Fibroblast of skin of right biceps (primary cell): ENCODE measurements at places on chromosomes 1 and 21.

DNA sequence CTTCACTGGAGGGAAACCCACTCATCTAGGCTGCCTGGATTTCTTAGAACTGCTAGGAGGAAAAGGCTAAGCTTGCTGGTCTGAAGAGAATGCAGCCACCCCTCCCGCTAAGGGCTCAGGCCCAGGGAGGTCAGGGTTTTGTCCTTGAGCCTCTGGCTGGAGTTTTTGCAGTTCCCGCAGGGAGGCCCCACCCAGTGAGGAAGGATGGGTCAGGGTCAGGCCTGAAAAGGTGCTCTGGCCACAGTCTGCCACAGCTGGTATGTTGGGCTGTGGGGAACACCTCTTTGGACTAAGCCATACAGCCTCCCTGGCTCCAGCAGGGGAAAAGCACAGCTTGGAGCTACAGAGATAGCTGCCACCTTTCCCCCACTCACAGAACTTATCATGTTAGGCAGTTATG is 71.4 kb upstream of the PAPPA2 start:
- no peak for DNase-seq

- DNase-seq = no peak
Observed at GRCh38 chr1:4422504-4423289, 231.7 kb upstream of the AJAP1 start.

DNA sequence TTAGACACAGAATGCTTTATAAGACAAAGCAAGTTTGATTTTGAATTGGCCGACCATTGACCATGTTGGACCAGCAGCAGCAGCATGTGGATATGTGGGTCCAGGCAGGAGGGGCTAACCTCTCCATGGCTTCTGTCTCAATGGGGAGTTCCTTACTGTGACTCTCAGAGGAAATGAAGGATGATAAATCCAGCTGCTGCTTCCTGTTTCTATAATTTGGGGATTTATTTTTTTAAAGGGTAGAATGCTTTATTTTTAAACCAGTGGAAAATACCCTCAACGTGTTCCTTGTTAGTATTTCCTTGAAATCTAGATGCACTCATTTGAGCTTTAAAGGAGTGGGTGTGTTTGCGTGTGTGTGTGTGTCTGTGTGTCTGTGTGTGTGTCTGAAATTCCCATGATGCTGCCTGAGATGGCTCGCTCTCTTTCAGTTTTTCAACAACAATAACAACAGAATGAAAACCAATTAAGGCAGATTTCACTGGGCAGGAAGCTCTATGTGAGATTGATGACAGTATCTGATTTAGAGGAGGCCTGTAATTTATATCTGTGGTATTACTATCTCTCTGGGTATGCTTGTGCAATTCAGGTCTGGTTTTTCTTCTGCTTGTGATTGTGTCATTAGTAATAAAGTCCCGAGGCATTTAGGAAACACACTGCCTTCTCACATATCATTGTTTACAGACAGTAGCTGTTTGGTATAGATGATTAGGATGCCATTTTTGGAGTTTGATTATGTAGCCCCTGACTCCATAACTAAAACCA is 86.1 kb upstream of the ZNF326 start:
- DNase-seq = peak; percentile 86

GRCh38 chr1:66831529-66832239 is 30.6 kb upstream of the INSL5 start:
- DNase-seq = peak; percentile 16

DNA sequence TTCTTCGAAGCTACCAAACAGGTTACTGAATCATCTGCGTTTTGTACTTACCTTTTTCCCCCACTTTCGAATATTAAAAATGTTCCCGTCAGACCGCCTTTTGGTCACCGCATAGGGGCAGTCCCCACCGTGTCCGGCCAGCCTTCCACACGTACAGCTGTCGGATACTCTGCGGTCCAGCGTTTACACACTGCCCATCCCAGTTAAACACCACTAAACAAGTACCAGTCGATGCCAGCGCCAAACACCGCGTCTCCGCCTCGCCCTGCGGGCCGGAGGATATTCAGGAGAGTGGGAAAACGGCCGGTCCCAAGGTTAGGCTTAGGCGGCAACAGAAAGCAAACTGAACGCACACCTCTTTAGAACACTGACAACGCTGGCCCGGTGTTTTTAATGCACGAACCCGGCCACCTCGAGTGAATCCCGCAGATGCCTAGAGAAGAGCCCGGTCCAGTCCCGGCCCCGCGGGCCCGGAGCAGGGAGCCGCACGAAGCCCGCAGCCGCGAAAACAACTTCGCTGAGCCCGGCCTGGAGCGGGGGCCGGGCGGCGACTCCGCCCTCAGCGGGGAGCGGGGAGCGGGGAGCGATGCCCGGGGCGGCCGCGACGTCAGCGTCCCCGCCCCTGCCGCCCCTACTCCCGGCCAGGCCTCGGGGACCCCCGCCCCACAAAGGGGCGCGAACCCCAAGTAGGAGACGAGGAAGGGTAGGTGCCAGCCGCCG is 730 bp upstream of the PHF13 start:
- no peak for DNase-seq

GRCh38 chr1:234582186-234582585 is 27.8 kb downstream of the IRF2BP2 start:
- DNase-seq = no peak

GRCh38 chr1:153742411-153743142 is 14.7 kb downstream of the INTS3 start:
- DNase-seq = peak; percentile 57

DNA sequence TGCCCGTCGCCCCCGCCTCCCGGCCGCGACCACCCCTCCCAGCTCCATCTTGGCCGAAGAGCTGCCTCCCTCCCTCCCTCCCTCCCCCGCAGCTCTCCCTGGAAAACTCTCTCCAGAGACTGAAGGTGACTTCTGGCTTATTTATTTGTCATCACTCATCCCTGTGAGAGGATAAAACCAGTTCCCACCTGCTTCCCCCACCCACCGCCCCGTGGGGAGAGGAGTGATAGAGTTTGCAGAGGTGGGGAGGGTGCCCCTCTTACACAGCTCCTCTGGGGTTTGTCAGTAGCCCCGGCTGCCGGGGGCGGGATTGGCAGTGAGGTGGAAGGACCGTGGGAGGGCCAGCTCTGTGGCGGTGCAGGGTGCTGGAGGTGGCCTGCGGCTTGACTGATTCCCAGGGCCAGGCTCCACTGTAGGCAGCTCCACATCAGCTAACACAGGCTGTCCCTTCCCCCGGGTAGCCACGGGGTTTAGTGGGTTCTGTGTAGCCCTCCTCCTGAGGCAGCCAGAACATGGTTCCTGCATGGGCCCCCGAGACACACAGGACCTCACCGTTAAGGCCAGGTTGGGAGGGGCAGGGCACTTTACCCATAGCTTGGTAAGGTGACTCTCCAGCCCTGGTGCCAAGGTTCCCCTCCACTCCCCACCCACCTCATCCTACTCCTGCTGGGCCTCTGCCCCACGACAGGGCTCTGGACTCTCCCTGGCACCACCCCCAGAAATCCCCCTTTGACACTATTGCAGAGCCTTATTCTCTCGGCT is 62.2 kb downstream of the ELK4 start:
- DNase-seq = no peak

- peak; percentile 23 for DNase-seq
Observed at GRCh38 chr1:167401260-167401873, 117.0 kb downstream of the CD247 start.

DNA sequence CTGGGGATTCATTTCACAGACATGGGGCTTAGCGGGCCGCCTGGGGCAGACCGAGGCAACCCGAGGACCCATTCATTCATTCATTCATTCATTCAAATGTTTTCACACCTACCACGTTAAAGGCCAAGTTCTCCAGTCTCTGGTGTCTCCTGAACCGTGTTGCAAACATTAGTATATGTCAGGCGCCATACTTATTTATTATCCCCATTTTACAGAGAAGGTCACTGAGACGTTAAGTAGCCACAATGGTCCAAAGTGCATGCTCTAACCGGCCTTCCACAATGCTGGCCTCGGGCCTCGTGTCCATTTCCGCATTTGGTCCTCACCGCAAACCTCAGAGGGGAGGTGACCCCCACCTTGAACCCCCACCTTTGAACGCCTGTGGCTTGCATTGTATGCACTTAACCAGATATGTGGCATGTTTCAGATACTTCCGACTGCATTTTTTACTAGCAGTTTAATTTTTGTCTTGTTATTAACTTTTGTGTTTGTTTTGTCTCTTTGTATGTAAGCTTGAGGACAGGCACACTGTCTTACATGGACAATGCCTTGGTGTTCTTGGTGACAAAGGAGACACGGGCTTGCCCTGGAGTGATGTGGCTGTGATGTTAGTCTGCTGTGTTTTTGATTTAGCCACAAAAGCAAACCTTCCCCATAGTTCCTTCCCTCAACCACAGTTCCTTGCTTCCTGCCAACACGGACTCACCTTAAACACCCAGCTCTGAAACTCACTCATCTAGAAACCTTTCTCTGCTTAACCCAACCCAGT is 1.2 kb upstream of the IFFO2 start:
- DNase-seq = no peak

DNA sequence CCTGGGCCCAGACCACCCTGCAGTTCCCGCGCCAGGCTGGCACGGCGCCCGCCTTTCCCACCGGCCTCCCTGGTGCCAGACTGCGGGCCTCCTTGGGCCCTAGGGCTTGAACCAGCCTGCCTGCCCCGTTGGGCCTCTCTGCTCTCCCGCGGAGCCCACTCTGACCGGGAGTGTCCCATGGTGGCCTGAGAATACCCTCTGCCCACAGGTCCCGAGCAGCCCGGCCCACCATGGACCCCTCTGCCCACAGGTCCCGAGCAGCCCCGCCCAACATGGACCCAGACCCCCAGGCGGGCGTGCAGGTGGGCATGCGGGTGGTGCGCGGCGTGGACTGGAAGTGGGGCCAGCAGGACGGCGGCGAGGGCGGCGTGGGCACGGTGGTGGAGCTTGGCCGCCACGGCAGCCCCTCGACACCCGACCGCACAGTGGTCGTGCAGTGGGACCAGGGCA is 7.9 kb downstream of the MIB2 start:
- no peak for DNase-seq

- DNase-seq = no peak
Observed at GRCh38 chr1:109059026-109059425, 16.8 kb downstream of the TAF13 start.

DNA sequence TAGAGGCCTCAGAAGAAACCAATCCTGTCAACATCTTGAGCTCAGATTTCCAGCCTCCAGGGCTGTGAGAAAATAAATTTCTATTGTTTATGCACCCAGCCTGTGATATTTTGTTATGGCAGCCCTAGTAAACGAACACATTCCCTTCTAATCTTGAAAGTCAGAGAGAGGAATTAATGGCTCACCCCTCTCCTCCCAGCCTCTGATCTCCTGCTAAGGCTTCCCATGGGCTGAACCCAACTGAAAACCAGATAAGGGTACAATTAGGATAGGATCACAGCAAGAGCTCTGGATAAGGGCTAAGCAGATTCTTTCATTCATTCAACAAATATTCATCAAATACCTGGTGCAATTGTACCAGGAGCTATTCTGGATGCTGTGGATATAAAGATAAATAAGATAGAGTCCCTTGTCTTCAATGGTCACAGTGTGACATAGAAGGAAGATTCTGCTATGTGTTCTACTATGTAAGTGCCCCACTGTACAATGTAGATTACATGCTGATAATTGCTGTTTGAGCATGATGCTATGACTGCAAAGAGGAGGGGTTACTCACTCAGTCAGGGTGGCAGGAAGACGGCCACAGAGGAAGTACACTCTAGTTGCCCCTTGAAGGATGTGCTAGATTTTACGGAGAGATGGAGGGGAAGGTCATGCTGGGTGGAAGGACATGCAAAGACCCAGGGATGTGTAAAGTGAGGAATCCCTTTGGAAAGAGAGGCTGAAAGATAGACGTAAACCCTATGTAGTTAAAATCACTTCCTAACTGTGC is 203.3 kb upstream of the JUN start:
- no peak for DNase-seq

- peak; percentile 24 for DNase-seq
Observed at GRCh38 chr1:41622859-41623732, 138.6 kb upstream of the EDN2 start.

- DNase-seq = no peak
Observed at GRCh38 chr1:169487133-169487532, 1.4 kb upstream of the SLC19A2 start.

- no peak for DNase-seq
Observed at GRCh38 chr1:14567056-14567455, 31.4 kb upstream of the KAZN start.

GRCh38 chr1:232378266-232379062 is 251.5 kb downstream of the SIPA1L2 start:
- DNase-seq = no peak

DNA sequence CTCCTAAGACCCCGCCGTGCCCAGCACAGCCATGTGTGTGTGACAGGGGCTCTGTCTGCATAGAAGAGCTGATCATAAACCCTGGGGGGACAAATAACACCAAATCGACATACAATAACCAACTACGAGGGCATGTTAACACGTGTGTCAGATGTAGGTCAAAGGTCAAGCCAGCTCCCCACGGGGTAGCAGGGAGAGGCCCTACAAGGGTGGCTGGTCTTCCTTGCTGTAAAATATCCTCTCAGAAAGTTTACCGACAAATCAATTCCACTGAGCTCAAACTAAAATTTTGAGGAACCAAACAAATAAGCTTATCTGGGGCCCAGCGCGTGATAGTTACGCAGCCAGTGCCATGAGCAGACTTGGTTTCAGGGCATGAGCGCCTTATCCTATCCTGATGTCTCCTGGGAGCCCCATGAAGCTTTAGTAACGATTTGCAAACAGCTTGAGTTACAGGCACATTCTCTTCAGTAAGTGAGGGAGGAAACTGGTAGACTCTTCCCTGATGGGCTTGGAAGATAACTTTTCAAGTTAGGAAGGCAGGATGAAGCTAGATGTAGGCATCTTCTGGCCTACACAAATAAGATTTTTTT is 2.7 kb upstream of the TMPRSS3 start:
- DNase-seq = no peak

DNA sequence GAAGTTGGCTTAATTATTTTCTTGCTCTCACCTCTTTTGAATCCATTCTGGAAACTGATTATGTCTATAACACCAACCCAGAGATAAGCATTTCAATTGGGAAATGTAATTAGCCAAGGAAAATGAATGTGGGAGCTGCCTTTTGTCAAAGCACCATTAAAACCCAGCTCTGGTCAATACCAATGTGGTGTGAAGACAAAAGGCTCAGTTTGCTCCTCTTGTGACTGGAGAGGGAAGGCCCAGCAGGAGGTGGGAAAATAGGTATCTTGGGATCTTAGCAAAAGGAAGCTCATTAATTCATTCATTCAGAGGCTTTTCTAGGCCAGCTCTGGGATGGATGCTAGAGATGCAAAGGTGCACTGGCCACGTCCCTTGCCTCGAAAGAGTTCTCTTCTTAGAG is 75.0 kb upstream of the SELENON start:
- DNase-seq = no peak

GRCh38 chr1:18552631-18553030 is 71.9 kb downstream of the KLHDC7A start:
- no peak for DNase-seq

- no peak for DNase-seq
Observed at GRCh38 chr1:245226203-245226499, 71.4 kb downstream of the KIF26B start.

DNA sequence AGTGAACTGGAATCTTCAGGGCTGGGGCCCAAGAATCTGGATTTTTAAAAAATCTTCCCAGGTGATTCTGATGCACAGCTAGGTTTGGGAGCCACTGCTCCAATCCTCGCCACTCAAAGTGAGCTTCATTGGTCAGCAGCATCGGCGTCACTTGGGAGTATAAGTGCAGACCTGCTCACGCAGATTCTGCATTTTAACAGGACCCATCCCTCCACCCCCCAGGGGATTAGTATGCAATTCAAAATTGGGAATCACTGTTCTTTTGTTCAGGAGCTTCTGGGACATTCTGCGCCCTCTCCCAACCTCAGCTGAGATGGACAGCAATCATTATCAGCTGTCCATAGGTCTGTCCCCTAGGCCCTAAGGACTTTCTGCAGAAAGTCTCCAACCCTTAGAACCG is 53.5 kb downstream of the LGR6 start:
- DNase-seq = no peak
